ENCODE measurements at places on chromosomes 13 and 19. TPM values are rescaled to one million over a fixed set of nuclear protein-coding genes. Genes with fewer than 3 reads are reported as not detected.

- no peak for ATAC-seq
These were observed 24.3 kb downstream of the PEPD start for GRCh38 chr19:33497131-33497777.

DNA sequence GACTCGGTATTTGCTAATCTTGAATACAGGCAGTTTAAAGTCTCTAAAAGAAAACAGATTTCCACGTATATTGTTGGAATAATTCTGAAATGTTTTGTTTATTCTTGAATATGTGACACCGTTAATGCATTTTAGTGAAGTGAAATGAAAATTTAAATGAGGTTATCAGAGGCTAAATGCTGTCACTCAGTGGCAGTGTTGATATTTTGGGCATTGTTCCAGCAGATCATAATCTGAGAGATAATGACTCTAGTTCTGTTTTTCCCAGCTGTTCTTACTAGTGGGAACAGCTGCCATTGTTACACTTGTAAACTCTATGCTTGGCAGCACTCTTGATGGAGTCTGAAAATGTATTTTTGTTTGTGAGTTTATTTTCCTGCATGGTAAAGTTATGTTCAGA, 365.6 kb upstream of the SLC10A2 start:
- ATAC-seq: no peak

GRCh38 chr13:46992383-46992952, 95.6 kb upstream of the HTR2A start:
- ATAC-seq: no peak

ZNF497 gene
- 1.8 TPM for total RNA-seq

FSD1 gene
- 13.1 TPM for total RNA-seq

All from activated T-helper 17 cell treated with anti-CD3 and anti-CD28 coated beads, Interleukin-2, amount 50 U/mL, for 72 hours (primary cell).